ENCODE measurements at places on chromosomes 12 and 14. TPM values are rescaled to one million over a fixed set of nuclear protein-coding genes. Genes with fewer than 3 reads are reported as not detected.

GRCh38 chr14:85344847-85345570 is 184.9 kb upstream of the FLRT2 start:
- DNase-seq = no peak

DNA sequence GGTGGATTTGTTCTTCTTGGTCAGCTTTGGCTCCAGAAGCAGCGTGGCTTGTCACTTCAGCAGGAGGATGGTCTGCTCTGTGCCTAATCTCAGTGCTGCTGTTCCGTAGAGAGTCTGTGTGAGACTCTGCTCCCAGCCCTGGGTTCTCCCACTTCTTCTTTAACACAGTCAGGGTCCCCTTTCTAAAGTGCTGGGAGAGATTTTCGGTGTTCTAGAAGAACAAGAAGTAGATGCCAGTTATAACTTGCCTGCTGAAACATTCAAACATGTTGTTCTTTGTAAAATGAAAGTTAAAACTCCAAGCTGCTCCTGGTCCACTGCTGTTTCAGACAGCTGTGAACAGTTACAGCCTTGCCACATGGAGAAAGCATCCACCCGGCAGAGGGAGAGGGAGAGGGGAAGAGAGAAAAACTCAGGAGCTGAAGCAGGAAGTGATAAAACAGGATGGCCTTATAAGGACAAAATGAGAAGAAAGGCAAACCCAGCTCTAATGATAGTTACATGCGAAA is 55.2 kb upstream of the CERS5 start:
- no peak for DNase-seq

PEX5 gene
- 50.5 TPM for total RNA-seq

DNA sequence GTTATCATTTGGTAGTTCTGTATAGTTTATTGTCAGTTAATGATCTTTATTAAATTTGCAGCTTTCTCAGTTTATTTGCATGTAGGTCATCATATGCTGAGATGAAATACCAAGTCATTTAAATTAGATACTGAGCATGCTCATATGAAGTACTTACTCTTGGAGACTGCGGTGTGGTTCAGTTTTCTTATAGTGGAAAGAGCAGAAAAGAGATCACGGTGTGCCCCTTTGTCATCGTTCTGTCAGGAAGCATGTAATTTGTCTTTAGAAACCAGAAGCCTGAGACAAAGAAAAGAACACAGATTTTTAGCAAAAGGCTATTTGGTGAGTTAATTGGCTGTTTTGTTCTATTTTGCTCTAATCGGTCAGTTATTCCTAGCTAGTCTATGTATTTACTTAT is 75.6 kb downstream of the PLEKHA5 start:
- no peak for DNase-seq

- DNase-seq = no peak
These were observed 40.9 kb upstream of the PLEKHA5 start for GRCh38 chr12:19088606-19089005.

Data from H1 (cell line).